ENCODE measurements at places on chromosomes 2 and 18.

- no peak for DNase-seq
Observed at GRCh38 chr2:18336975-18337374, 223.5 kb downstream of the RDH14 start.

GRCh38 chr2:214079032-214079431 is 331.8 kb upstream of the VWC2L start:
- DNase-seq, result no peak

DNA sequence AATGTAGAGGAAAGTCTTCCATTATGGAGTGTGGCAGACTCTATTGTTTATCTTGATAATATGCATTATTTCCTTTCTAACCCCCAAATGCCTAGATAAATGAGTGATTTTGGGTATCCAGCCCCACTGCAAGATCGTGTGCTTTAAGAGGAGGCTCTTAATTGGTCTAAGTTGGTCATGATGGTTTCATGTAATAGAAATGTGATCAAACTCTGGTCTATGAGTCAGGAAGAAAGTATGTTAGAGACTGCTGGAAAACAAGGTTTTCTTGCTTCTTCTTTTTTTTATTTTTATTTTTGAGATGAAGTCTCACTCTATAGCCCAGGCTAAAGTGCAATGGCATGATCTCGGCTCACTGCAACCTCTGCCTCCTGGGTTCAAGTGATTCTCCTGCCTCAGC is 344.5 kb upstream of the TNP1 start:
- DNase-seq, result no peak

GRCh38 chr2:3189076-3189591 is 188.5 kb downstream of the EIPR1 start:
- no peak for DNase-seq

DNA sequence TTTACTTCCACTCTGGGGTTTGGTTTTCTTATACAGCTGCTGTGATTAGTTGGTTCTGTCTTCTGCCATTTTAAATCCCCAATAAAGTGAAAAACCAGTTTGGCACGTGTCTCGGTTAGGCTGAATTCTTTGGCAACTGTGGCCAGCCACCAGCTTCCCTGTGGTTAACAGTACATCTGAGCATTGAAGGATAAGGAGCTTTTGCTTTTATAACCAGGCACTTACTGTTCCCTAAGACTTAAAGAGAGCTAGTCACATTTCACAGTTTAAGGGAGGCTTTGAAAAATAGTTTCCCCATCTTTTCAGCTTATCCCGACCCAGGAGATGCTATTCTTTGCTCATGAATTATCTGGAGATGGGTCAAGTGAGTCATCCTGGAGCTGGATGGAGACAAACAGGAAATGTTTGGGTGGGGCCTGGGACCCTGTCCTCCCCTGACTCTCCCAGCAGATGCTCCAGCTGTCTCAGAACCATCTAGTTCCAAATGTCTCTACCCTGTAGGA is 57.3 kb upstream of the EML6 start:
- DNase-seq, result no peak

GRCh38 chr18:12059334-12060181 is 34.1 kb upstream of the ANKRD62 start:
- no peak for DNase-seq

- no peak for DNase-seq
Observed at GRCh38 chr2:28160986-28161425, 231.7 kb upstream of the FOSL2 start.

- DNase-seq, result no peak
Observed at GRCh38 chr2:238914648-238915015, 66.7 kb downstream of the TWIST2 start.

- no peak for DNase-seq
Observed at GRCh38 chr2:28978606-28979005, 2.5 kb upstream of the TOGARAM2 start.

GRCh38 chr18:75408554-75409506 is 18.7 kb downstream of the SMIM21 start:
- DNase-seq, result no peak

- DNase-seq, result no peak
Observed at GRCh38 chr2:13252615-13253014, 535.9 kb downstream of the TRIB2 start.

DNA sequence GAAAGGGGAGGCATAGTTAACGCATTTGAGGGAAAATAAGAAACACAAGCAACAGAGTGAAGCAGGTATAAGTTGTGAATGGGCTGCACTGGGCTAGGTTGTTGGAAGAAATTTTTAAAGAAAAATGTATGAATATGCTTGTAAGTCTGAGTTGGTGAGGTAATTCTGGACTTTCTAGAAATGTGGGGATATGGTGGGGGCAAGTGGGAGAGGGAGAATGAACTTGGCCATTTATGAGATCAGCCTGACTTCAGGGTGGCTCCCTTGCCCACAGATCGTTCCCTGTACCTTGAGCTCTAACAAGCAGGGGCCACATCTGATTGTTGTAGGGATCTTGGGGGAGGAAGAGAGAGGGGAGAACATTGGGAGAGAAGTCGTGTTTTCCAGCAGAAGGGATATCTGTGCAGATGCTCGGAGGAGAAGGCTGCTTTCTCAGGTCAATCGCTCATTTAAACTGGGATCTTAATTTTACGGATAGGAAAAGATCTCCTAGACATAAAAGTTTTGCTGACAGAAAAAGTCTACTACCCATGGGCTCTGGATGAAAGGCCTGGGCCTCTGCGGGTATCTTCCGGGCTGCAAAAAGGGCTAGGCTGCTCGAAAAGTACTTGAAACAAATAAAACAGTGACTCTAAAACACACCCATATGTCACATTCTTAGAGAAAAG is 42.5 kb upstream of the FZD5 start:
- DNase-seq, result no peak

- no peak for DNase-seq
Observed at GRCh38 chr2:70891572-70892357, 43.9 kb upstream of the ATP6V1B1 start.

- no peak for DNase-seq
Observed at GRCh38 chr2:197704434-197705120, 592 bp upstream of the MARS2 start.

- no peak for DNase-seq
Observed at GRCh38 chr18:63585988-63586387, 1.2 kb upstream of the SERPINB13 start.

DNA sequence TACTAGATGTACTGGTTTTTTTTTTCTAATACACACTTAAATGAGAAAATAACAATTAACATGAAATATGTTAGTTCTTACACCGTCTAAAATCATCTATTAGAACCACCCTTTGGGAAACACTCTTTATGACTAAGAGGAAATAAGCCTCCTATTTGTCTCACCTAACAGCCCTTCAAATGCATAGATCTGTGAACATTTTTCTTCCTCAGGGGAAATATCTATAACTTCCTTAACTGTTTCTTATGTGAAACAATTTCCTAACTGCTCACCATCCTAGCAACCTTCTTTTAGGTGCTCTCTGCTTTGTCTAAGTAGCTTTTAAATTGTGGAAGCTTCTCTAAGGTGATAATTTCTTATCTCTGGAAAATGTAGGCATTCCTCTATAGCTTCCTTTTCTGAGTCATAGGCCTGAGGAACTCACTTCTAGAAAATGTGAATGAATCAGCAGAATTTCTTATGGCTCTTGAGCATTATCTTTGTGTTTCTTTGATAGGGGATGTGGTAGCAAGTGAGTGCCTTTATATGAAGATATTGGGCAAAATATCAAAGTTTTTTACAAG is 56.1 kb downstream of the CNTNAP5 start:
- DNase-seq, result no peak

GRCh38 chr2:12270876-12271588 is 445.7 kb upstream of the TRIB2 start:
- DNase-seq, result no peak

GRCh38 chr2:196459539-196459938 is 180.0 kb upstream of the CCDC150 start:
- peak; percentile 14 for DNase-seq

- DNase-seq, result no peak
Observed at GRCh38 chr2:21451403-21451802, 327.6 kb downstream of the TDRD15 start.

DNA sequence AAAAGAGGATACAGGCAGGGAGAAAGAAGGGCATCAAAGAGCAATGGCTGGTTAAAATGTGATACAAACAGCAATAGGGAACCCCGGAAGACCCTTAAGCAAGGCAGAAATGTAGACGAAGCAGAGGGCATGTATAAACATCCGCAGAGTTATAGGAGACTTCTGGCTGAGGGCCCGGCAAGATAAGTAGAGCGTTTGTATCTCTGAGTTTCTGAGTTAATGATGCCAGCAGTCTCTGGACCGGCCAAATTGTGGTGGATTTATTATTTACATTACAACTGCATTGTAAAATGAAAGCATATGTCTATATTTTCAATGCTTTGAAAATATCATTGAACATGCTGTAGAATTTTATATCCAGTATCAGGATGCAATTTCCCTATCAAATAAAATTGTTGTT is 148.0 kb upstream of the KCTD1 start:
- DNase-seq, result no peak

DNA sequence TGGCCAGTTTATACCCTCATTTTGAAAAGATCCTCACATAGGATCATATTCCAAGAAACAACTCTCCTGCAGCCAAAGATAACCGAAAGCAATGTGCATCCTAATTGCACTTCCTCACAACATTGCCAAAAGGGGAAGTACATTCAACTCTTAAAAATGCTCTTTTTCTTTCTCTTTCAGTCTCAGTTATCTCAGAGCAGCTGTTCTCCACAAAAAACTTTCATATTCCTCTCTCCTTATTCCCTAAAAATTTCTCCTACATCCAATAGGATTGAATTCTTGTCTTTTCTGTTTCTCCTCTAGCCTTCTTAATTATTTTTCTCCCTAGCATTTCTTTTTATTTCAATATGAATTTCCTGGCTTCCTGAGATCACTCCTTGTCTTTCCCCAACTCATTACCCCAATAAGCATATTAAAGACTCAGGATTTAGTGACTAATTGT is 7.4 kb upstream of the VRK2 start:
- DNase-seq, result no peak

- DNase-seq, result no peak
Observed at GRCh38 chr2:19987936-19988335, 2.0 kb downstream of the WDR35 start.

- no peak for DNase-seq
Observed at GRCh38 chr2:28344756-28345373, 47.8 kb upstream of the FOSL2 start.

GRCh38 chr2:142582317-142582716 is 295.1 kb upstream of the KYNU start:
- DNase-seq, result no peak

DNA sequence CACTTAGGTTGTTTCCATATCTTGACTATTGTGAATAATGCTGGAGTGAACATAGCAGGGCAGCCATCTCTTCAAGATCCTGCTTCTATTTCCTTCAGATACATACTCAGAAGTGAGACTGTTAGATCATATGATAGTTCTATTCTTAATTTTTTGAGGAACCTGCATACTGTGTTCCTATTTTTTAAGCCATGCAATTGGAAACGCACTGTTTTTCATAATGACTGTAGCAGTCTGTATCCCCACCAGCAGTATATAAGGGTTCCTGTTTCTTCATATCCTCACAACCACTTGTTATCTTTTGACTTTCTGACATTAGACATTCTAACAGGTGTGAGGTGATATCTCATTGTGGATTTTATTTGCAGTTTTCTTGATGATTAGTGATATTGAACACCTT is 15.5 kb downstream of the NEURL3 start:
- no peak for DNase-seq

DNA sequence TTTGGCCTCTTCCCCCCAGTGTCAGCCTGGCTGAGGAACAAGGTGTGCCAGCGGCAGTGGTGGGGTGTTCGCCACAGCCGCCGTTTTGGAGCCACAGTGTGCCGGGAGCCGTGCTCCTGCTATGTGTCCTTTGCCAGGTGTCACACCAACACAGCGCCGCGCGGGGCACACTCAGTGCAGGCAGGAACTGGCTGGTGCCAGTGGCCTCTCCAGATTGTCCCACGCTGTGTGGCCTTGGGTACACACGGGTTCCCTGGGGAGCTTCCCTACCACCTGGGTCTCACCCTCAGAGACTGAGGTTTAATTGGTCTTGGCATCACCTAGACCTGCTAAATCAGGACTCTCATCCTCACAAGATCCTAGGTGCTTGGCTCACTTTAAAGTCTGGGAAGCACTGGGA is 171.6 kb downstream of the LDLRAD4 start:
- no peak for DNase-seq

- DNase-seq, result no peak
Observed at GRCh38 chr2:59665021-59665420, 888.4 kb downstream of the BCL11A start.

DNA sequence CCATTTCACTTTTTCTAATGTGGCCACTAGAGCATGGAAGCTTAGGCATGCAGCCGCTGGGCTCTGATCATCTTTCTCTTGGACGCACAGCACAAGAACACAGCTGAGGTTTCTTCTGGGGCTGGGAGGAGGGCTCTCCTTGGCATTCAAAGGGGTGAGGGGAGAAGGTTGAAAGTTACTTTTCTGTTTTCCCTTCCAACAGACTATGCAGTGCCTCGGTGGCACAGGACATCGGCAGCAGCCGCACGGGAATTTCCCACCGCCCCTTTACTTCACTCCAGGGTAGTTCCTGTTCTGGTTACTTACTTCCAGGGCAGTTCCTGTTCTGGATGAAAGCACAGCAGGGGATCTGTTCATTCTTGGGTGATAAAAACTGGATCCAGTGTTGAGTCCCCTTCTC is 18.9 kb upstream of the MAL start:
- DNase-seq, result no peak

GRCh38 chr2:31378389-31378788 is 36.2 kb downstream of the XDH start:
- no peak for DNase-seq

GRCh38 chr2:25877431-25878360 is 591 bp downstream of the ASXL2 start:
- DNase-seq, result peak; percentile 74

DNA sequence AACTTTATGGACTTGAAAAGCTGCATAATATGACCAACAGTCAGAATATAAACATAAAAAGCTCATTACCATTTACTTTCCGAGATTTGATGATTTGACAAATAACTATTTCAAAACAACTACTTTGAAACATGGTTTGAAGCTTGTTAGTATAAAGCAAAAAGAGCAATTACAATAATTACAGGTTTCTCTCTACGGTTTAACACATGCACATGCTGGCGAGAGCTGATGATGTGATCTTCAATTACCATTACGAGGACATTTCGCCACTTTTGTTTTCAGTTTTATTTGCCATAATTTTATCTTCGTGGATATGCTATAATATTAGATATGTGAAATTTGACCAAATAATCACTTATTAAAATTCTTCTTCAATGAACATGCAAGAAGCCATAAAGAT is 270.1 kb downstream of the TCF4 start:
- no peak for DNase-seq

- no peak for DNase-seq
Observed at GRCh38 chr2:121502246-121502645, 28.4 kb upstream of the RNU4ATAC start.

Data from CD4-positive, alpha-beta T cell treated with Interleukin-4 for 1 hour (primary cell).